ENCODE measurements at places on chromosomes 6 and 20. TPM values are rescaled to one million over a fixed set of nuclear protein-coding genes. Genes with fewer than 3 reads are reported as not detected.

GRCh38 chr6:154249499-154250298 lies 106.9 kb downstream of the IPCEF1 start:
- peaks cover 28% of the 10 kb centered on the region for H3K4me1 ChIP-seq
- no peaks in the 10 kb centered on the region for H3K36me3 ChIP-seq
- H3K27me3 ChIP-seq, result no peaks in the 10 kb centered on the region
- no peak overlapping the region for H3K4me3 ChIP-seq
- no peak for DNase-seq
- no peak overlapping the region for H3K27ac ChIP-seq

- H3K36me3 ChIP-seq, result peaks cover 34% of the 10 kb centered on the region
- no peaks in the 10 kb centered on the region for H3K4me1 ChIP-seq
- H3K27ac ChIP-seq, result no peak overlapping the region
These were observed 17.1 kb downstream of the RPRD1B start for GRCh38 chr20:38050686-38051085.

Gene RAMACL
- 0.77 TPM for total RNA-seq

DNA sequence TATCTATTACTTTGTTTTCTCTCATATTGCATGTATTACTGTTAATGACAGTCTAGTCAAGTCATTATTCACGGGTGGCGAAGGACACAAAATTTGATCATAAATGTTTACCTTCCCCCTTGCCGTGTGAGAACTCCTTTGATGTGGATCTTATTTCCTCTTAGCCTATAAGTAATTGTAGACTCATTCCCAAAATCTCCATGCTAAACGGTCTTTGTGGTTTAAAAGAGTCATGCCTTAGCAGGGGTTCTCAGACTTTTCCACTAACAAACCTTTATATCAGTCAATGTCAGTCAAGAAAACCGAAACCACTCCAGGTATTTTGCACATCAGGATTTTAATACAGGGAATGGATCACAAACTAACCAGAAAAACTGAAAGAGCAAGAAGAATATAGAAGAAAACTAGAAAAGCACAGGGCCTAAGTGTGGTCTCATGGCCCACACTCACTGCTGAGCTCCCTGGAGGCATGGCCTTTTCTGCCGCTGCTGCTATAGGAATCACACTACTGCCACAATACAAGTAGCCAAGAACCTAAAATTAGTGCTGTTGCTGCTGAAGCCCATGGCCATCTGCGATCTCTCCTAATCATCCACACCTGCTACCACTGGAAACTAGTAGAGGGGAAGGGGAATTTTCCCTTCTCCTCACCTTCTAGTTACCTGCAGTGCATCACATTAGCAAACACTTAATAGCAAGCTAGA lies 186.0 kb upstream of the POU3F2 start:
- no peak overlapping the region for H3K27ac ChIP-seq
- H3K27me3 ChIP-seq, result no peaks in the 10 kb centered on the region
- no peak overlapping the region for H3K4me3 ChIP-seq
- no peaks in the 10 kb centered on the region for H3K36me3 ChIP-seq
- no peaks in the 10 kb centered on the region for H3K4me1 ChIP-seq

GRCh38 chr6:105892577-105893262 lies 193.4 kb upstream of the PRDM1 start:
- H3K36me3 ChIP-seq, result no peaks in the 10 kb centered on the region
- H3K27me3 ChIP-seq, result no peaks in the 10 kb centered on the region
- no peak overlapping the region for H3K4me3 ChIP-seq

All from A673 (cell line).